ENCODE measurements at places on chromosomes 16 and 17. TPM values are rescaled to one million over a fixed set of nuclear protein-coding genes. Genes with fewer than 3 reads are reported as not detected.

Gene GJC1
- not detected for polyA plus RNA-seq

Gene SSTR5
- polyA plus RNA-seq = not detected

Gene NPIPB9
- not detected for polyA plus RNA-seq

Gene FBXO39
- polyA plus RNA-seq = not detected

Gene TBC1D3E
- polyA plus RNA-seq = not detected

Gene PPY
- not detected for polyA plus RNA-seq

Gene CFAP97D1
- polyA plus RNA-seq = not detected

Gene MXRA7
- polyA plus RNA-seq = 27.7 TPM
